Activated T-cell treated with anti-CD3 and anti-CD28 coated beads for 1 hour (primary cell): ENCODE measurements at places on chromosomes 4 and X.

- no peak for DNase-seq
Observed at GRCh38 chr4:137000432-137000831, 531.9 kb downstream of the PCDH18 start.

GRCh38 chrX:136159611-136160025 is 12.3 kb downstream of the FHL1 start:
- no peak for DNase-seq

GRCh38 chrX:44088510-44089144 is 115.4 kb upstream of the NDP start:
- no peak for DNase-seq

- DNase-seq: no peak
Observed at GRCh38 chrX:138692591-138692990, 18.9 kb downstream of the FGF13 start.

GRCh38 chr4:86152454-86152853 is 207.4 kb downstream of the MAPK10 start:
- no peak for DNase-seq

DNA sequence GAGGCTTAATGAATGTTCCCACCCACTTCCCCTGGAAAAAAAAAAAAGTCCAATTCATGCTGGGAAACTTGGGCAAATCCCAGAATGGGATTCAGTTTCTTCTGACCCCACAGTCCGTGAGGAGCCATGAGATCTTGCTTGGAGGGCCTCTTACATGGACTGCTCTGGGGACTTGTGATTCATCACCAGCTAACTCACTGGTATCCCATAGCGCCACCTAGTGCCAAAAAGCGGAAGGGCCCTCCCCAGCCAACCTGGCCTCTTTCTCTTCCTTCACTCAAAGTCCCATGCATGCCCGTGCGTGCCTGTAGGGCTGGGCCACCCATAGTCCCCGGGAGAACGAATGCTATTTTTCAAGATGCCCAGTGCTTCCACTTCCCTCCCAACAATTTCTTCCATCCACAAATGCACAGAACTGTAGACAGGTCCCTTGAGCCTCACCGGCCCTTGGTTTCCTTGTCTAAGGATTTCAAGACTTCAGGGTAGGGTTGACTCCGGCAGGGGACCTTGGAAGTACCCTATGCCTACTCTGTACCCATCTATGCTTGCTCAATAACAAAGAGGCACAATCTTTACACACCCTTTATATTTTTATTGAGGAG is 5.1 kb downstream of the RTL5 start:
- peak; percentile 76 for DNase-seq

DNA sequence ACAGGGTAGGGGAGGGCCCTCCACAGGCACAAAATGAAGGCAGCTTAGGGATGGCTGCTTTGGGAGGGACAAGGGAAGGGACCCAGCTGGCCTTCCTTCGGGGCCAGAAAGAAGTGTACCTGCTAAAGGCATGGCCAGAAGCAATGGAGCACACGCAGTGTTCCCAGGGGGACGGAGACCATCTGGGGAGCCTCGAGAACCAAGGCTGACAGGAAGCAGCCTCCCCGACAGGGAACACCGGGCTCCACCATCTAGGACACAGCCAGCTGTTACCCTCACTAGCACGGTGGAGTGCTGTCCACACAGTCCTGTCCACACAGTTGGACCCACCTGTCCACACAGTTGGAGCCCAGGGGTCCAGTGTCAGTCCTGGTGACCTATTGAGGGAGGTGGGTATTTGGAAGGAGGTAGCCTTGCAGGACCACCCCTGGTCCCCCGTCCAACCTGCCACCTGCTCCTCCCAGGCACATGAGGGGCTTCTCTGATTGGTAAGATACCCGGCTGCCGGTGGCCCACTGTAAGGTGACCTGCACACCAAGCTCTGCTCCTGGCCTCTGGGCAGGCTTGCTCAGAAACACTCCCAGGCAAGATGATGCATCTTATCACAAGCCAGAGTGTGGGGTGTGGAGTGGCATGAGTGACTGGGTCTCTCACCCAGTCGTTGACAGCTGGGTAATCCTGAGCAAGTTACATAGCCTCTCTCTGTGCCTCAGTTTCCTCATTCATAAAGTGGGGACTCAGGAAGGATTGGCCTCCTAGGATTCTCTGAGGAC is 20.5 kb upstream of the AFAP1 start:
- DNase-seq: no peak

- DNase-seq: no peak
Observed at GRCh38 chr4:92791871-92792440, 488.2 kb downstream of the GRID2 start.

- no peak for DNase-seq
Observed at GRCh38 chrX:106286053-106286650, 118.0 kb downstream of the PWWP3B start.

DNA sequence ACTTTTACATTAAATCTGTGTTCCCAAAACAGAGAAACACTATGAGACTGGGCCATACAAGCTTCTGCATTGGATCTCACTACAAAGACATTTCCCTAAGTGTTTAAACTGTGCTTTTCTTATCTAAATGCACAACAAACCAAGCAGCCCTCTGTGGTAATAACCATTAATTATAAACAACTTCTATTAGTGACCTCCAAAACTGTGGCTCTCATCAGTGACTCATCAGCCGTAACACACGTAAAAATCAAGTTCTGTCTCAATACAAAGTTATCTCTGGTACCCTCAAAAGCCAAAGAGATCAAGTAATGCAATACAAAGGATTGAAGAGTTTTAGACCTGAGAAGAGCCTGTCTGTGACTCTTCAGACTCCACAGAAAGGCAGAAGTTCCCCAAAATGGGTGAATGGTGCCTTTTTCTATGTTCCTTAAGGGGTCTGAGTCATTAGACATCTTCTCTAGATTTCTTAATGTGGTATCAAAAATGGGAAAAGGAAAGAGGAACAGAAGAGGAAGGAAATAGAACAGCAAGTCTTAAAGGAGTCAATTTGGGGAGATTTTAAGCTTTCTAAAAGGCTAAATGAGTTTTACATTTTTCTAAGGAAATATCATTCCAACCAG is 189.8 kb upstream of the PPP1R2C start:
- DNase-seq: no peak

- DNase-seq: no peak
Observed at GRCh38 chr4:8744083-8744805, 127.4 kb downstream of the HMX1 start.

- no peak for DNase-seq
Observed at GRCh38 chrX:110008011-110008635, 5.2 kb downstream of the TMEM164 start.

GRCh38 chr4:106371161-106371560 is 2.6 kb upstream of the GIMD1 start:
- no peak for DNase-seq

DNA sequence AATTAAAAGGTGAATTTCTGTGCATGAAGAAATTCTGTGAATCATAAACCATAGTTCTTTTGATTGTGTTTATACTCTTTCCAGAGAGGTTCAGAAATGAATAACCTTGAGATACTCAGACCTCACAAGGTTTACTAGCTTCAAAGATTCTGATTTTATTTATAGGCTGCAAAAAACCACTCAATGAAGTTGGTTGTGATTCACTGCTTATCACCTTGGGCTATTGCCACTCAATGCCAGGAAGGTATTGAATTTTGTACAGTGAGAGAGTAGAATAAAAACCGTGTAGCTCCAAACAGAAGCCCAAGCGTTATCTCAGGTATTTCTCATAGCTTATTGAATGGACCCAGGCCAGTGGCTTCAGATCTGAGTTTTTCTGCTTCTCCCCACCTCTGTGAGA is 118.7 kb downstream of the FHIP1A start:
- DNase-seq: no peak

- no peak for DNase-seq
Observed at GRCh38 chr4:115259642-115260041, 146.2 kb upstream of the NDST4 start.

DNA sequence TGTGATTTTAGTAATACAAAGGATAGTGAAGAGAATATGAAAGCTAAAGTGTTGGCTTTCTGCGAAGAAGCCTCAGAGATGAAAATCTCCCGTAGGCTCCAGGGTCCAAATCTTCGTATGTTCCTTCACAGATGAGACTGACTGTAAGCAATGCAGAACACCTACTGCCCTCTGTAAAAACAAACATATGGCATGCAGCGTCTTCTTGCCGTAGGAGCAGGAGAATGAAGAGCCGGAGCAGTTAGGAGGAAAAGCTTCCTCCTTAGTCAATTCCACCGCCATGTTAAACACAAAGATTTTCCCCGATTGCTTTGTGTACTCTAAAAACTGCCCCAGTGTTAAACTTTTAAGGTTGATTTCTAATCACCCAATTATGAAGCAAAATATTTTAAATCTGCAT is 22.5 kb downstream of the RWDD4 start:
- no peak for DNase-seq

GRCh38 chr4:2878346-2878745 is 34.7 kb downstream of the ADD1 start:
- DNase-seq: no peak

DNA sequence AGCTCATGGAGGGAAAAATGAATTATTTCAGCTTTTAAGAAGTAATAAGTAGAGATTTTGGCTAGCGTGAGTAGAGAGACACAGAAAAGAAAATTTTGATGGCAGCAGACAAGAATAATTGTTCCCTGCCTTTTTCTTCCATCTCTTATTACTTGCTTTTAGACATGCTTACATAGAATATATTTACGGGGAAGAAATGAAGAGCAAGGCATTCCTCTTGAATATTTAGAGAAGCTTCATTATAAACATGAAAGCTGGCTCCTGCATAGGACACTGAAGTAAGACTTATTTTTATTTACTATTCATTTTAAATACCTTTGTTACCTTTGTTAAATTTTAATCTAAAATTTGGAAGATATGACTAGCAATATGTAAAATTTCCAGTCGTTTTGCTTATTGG is 32.2 kb downstream of the DCK start:
- DNase-seq: no peak

GRCh38 chrX:15916704-15917084 is 62.1 kb upstream of the AP1S2 start:
- DNase-seq: no peak

- no peak for DNase-seq
Observed at GRCh38 chr4:41418444-41418843, 119.5 kb upstream of the LIMCH1 start.

- no peak for DNase-seq
Observed at GRCh38 chrX:119398587-119398973, 556 bp upstream of the SLC25A43 start.

- DNase-seq: no peak
Observed at GRCh38 chrX:130826249-130826648, 76.8 kb downstream of the ENOX2 start.

DNA sequence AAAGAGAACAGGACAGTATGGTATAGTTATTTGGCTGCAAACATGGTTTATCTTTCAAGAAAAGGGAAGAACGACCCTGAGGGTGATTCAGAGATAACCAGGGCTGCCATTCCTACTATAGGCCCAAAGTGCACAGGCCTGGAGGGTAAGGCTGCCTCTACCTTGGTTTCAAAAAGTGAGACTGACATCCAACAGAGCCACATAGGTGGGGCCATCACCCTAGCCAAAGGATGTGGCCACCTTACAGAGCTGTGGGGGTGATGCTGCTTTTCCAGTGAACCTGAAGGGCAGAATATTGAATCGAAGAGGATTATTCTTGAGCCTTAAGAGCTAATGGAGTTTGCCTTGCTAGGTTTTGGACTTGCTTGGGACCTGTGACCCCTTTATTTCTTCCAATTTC is 15.7 kb downstream of the SH2D1A start:
- DNase-seq: no peak

GRCh38 chr4:120720354-120720934 is 202.1 kb downstream of the PRDM5 start:
- no peak for DNase-seq

- DNase-seq: no peak
Observed at GRCh38 chr4:73721435-73721834, 18.9 kb upstream of the CXCL8 start.

- no peak for DNase-seq
Observed at GRCh38 chr4:168892475-168892874, 117.6 kb downstream of the CBR4 start.

DNA sequence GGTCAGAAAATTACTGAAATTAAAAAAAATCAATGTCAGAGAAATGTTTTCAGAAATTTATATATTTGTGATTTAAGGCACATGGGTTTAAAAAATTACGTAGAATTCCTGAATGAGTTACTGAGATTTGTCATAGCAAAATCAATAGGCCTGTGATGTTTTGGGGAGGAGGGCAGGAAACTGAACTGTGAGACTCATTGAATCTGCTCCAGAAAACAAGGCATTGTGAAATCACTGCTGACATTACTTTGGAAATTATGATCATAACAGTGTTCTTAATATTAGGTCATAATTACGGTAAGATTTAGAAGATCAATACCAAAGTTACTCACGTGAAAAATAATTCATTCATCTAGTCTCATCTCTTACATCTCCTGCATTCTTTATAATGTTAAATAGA is 5.3 kb downstream of the FGF5 start:
- no peak for DNase-seq

DNA sequence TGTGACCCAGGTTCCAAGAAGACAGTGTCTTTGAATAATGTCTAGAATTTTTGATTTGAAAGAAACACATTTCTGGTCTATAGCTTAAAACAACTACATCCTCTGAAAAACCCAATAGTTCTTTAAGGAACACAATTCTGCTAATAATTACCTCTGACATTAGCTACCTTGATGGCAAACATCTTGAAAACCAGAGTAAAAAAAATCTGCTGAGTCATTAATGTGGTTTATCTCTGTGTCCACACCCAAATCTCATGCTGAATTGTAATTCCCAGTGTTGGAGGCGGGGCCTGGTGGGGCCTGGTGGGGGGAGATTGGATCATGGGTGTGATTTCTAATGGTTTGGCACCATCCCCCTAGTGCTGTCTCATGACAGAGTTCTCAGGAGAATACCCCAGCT is 1233.8 kb downstream of the NLGN4X start:
- no peak for DNase-seq

DNA sequence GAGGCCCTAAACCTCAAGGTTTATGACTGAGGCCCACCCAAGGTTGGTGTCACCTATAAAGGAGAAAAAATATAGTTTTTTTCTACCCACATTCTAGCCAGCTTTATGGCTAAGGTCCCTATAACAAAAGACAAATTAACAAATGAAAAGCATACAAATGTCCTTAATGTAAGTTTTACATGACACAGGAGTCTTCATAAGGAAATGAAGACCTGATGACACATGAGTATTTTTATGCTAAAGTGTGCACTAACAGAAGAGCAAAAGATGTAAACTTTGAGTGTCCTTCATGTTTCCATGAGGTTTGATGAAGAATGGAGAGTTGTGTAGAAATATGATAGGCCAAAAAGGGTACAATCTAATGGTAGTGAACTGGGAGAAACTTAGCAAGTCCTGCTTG is 114.7 kb upstream of the INTU start:
- DNase-seq: no peak

DNA sequence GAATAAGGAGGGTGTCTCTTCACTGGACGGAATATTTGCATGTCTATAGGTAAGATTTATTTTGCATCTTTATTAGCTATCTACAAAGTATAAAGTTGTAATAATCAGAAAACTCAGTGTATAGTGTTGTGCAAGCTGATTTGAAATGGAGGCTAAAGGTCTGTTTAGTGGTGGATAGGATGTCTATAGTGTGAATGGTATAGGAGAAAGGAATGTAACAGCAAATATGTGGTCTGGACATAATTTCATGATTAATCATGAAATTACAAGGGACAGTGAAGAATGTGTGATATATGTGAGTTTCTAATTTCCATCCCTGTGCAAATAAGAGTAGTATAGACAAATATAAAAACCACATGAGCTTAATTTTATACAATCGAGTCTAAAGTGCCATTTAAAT is 79.3 kb upstream of the CAMK2D start:
- DNase-seq: no peak
